NCI-H1436 treated with DMSO at 0.1 percent for 48 hours (cell line): ENCODE measurements at places on chromosomes 6 and 20.

GRCh38 chr6:15420959-15421438 is 175.1 kb downstream of the JARID2 start:
- no peak for DNase-seq

DNA sequence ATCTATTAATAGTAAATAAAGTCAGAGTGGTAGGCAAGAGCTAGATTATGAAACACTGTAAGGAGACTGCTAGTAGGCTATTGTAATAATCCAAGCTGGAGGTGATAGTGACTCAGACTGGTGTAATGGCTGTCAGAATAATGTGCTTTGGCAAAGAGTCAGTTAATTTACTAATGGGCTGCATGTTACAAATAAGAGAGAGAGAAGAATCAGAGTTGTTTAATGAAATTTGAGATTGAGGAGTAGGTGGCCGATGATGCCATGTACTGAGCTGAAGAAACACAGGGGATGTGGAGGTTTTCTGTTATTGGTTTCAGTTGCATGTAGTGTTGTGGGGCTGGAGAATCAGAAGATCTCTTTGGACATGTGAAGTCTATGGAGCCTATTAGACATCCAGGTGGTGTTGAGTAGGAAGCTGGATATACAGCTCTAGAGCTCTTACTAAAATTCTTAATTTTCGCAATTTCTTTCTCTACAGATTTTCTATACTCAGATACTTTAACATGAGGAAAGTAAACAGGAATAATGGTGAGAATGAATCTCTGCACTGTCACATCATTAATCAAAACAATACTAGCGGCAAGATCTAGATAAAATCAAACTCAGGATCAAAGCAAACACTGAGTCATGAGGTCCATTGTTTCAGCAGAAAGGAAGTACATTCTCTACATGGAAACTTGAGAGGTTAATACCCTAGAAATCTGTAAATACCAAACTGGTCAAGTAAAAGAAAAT is 167.7 kb downstream of the SIM1 start:
- DNase-seq = peak; percentile 11

DNA sequence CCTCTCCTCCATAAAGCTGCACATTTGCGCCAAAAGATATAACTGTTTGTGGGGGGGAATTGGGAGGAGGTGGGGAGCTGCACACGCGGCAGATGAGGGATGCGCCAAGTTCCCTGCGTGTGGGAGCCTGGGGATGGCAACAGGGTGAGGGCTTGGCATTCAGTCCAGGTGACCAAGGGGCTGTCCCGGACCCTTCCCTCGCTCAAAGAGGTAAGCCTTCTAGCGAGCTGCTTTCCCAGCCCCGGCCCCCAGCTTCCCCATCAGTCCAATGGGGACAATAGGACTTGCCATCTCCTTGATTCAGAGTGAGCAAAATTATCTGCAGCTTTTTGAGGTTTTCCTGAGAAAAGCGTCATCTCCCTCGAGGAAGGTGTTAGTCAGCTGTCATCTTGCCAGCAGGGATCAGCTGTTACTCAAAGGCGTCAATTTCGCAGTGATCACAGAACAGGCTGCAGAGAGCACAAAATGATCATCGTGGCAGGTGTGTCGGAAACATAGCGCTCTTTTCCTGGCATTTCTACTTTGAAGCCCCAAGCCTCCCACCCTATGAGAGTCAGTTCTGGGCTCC is 21.3 kb downstream of the ZNF831 start:
- DNase-seq = no peak

DNA sequence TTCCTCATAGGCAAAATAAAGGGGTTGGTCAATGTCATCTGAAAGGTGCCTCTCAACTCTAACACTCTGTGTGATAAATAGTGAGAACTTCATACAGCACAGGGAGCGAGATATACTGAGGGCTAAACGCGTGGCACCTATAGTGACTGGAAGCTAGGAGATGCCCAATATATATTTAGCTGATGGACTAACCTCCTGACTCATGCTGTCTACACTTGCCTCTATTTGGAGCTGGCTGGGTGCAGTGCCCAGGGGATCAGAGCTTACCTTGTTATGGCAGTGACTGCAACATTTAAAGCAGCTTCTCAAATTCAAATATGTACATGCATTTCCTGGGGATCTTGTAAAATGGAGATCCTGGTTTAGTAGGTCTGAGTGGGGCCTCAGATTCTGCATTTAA is 111.6 kb upstream of the PLN start:
- no peak for DNase-seq

- DNase-seq = no peak
Measured at GRCh38 chr6:68758559-68758958, 123.5 kb downstream of the ADGRB3 start.

- DNase-seq = no peak
Measured at GRCh38 chr20:14801591-14802325, 464.3 kb upstream of the FLRT3 start.

GRCh38 chr20:51496964-51497363 is 45.6 kb downstream of the NFATC2 start:
- DNase-seq = no peak

DNA sequence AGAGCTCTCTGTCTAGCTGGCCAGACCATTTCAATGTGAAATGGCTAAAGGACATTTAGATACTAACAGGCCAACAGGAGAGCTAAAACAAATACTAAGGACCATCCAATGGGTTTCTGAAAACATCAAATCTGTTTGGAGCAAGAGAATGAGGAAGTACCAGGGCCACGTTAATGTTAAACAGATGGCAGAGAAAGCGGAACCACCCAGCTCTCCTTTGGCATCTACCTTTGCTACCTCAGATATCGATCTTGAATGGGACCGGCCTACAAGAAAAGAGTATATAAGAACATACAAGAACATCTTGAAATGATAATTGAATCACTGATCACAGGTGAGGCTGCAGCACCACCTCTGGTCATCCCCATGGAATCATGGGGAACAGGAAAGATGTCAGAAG is 31.8 kb downstream of the KCNK5 start:
- DNase-seq = no peak

DNA sequence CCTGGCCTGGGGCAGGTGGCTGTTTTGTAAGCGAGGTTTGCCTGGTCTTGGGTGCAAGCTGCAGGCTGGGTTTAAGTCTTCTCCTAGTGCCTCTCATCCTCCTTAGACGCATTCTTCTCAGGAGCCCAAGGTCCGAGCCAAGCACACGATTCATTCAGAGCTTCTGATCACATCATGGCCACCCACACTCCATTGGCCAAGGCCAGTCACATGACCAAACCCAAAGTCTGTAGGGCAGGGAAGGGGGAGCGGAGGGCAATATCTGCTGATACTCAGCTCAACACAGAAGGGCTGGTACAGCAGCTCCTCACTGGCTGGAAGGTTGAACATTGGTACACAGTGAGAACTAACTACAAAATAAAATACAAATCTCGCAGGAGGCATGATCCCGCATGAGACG is 177.2 kb upstream of the AFDN start:
- no peak for DNase-seq

- DNase-seq = no peak
Measured at GRCh38 chr20:60233018-60233630, 274.9 kb downstream of the CDH26 start.

DNA sequence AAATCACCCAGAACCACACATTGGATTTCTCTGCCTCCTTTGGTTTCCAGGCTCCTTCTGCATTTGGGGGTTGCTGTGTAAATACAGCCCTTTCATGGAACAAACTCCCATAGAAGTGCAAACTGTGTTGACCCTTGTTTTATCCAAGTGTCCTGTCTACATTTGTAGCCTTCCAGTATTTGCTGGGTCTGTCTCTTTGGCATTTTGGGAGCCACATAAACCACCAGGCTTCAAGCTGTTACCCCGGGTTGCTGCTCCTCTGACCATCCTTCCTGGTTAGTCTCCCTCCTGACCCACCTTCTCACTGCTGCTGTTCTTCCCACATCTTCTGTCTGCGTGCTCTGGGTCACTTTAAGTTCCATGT is 7.6 kb upstream of the MTHFD1L start:
- DNase-seq = no peak

- no peak for DNase-seq
Measured at GRCh38 chr20:5870568-5870981, 79.8 kb downstream of the TRMT6 start.

DNA sequence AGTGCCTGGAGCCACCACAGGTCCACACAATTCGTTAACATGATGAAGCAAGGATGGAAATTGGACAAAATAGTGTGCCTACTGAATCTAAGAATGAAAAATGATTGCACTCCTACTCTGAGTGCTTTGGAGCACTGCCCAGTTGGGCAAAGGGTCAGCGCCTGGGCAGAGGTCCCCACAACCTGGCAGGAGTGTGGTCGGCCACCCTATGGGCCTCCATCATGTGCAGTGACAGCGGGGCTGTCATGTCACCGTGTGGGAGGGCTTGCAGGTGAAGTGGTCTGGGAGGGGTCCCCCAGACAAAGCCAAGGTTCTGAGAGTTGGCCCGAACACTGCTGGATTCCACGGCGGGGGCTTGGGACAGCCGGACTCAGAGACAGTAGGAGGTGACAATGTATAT is 36.2 kb upstream of the CD93 start:
- no peak for DNase-seq

DNA sequence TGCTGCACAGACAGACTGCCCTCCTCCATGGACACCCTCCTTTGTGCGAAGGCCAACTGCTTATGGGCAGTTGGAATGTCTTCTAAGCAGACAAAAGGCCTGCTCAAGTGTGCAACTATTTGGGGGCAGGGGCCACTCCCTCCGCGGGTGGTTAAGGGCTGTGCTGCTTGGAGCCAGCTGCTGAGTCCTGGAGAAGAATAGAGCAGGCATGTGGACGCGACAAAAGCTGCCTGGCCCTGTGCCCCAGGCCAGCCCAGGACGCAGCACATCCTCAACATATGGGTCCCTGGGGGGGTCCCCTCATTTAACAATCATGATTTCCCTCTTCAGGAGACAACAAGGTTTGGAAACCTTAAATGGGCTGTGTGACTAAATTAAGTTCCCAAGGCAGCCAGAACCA is 45.5 kb upstream of the ENTPD6 start:
- DNase-seq = no peak

- no peak for DNase-seq
Measured at GRCh38 chr20:44632103-44632752, 19.3 kb downstream of the ADA start.

DNA sequence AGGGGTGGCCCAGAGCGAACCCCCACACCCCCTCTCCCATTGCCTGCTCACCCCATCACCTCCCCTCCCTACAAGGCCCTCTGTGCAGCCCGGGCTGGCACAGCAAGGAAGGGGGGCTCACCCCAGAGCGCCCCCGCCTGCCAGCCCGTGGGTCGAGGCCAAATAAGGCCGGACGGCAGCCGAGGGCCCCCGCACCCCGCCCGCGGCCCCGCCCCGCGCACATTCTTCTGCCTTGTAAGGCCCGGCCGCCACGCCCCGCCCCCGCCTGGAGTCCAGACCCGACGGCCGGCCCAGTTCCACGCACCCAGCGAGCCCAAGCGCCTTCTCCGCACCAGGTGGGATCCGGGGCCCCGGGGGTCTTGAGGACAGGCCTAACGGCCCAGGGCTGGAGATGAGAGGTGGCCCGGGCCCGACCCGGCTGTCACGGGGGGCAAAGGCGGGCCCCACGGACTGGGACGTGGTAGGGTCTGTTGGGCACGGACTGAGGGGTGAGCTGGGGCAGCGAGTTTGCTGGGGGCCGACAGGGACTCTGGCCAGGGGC is at the start of gene MYL9:
Gene MYL9 (plus strand): TSS at position 293 of the 541 bp plus-strand sequence. CDS start 3,366 bp downstream, outside the sequence.
- no peak for DNase-seq

DNA sequence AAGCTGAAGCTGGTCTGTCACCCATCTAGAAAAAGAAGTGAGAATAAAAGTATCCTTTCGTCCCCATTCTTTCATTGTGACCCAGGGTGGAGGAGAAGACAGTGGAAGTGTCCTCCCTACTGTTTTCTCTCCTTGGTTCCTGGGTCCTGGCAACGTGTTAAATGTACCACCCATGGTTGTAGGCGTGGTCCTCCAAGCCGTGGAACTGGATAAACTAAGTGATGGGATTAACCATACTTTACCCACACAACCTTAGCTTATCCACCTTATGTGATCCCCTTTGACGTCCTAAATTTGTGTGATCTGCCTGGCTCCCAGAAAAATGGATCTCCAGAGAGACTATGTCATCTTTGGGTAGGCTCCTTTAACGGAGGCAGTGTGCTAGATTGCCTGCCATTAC is 47.4 kb downstream of the HLA-DPB1 start:
- DNase-seq = no peak

DNA sequence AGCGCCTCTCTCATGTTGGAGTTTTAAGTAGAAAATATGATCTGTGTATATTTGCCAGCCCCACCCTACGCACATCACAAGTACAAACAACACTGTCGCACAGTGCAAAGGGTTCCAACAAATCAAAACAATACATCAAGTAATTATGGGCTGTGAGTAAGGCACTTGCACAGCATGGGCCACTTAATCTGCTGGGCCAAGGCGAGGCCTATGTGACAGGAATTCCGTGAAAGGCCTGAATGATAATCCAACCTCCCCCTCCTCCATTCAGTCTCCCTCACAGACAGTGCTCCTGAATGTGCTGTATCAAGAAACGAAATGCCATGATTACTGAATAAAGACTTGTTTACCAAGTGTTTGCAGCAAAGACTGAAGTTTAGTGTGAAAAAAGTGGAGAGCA is 130.1 kb upstream of the SLC2A12 start:
- DNase-seq = no peak

DNA sequence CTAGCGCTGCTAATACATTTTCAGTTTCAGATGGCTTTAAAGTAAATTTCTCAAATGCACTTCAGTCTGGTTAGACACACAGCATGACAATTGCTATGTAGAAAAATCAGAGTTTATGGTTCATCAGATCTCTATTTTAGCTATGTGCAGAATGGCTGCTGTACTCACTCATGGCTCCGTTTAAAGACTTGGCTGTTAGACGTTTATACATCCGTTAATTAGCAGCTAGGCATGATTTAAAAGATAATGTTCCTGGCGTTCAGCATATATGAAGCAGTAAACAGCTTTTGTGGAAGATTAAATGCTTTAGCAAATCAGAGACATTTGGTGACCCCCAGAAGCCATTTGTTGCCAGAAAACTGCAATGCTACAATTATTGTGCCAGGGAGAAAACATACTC is 350.0 kb upstream of the MANEA start:
- peak; percentile 28 for DNase-seq

DNA sequence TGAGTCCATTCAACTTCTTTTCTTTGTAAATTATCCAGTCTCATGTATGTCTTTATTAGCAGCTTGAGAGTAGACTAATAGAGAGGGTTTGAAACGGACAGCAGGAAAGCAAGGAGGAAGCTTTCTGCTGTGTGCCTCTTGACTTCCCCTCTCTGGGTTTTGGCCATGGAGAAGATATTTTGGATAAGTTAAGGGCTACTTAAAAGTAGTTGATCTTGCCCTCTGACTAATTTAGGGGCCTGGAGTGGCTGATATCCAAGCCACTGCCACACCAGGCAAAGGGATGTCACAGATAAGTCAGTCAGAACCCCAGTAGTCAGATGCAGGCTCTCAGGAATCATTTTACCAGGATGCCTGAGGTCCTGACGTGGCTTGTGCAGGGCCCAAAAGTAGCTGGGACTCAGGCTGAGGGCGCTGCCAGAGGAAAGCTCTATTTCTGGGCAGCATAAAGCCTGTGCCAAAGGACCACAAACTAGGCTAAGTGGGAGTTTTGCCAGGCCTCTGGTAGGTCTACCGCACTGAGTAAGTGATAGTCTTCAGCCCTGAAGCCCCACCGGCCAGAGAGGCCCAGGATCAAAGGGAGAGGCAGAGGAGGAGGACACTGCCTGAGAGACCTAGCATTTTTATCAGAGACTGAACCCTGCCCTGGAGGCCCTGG is 41.6 kb upstream of the IYD start:
- no peak for DNase-seq
